Nephron progenitor cell (in vitro differentiated cells): ENCODE measurements at places on chromosomes 13 and 19.

GRCh38 chr19:47512183-47512947 lies 2.5 kb downstream of the NAPA start:
- DNase-seq: no peak

DNA sequence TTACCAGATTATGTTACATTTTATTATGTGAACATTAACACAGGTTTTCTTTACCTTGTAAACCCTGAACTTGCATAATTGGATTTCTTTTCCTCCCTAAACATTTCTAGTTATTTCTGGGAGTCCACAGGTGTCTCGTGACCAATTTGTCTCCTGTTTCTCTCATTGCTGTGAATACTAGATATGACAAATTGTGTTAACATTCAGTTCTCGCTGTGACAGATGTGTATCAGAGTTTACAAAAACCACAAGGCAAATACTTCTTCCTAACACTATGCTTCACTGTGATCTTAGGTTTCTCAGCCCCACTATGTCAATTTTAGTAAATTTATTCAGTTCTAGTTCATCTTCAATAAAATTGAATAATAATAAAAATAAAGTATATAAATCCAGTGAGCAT lies 1554.9 kb downstream of the EFNB2 start:
- DNase-seq: no peak

DNA sequence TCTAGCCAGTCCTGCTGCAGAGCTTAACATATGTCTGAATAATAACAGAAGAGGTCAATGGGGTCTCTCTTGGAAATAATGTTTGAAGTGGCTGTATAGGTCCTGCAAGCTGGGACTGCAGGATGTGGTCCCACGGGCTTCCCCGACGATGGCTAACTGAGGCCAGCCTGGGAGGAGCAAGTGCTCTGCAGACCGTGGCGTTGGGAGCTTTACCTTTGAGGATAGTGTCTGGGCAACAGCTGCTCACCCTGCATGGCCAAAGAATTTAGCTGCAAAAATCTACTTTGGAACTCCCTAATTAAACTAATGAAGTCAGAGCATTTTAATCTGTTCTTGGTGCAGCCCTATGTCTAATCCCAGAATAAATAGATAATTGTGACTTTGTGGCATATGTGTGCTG lies 18.2 kb upstream of the AMER2 start:
- no peak for DNase-seq

DNA sequence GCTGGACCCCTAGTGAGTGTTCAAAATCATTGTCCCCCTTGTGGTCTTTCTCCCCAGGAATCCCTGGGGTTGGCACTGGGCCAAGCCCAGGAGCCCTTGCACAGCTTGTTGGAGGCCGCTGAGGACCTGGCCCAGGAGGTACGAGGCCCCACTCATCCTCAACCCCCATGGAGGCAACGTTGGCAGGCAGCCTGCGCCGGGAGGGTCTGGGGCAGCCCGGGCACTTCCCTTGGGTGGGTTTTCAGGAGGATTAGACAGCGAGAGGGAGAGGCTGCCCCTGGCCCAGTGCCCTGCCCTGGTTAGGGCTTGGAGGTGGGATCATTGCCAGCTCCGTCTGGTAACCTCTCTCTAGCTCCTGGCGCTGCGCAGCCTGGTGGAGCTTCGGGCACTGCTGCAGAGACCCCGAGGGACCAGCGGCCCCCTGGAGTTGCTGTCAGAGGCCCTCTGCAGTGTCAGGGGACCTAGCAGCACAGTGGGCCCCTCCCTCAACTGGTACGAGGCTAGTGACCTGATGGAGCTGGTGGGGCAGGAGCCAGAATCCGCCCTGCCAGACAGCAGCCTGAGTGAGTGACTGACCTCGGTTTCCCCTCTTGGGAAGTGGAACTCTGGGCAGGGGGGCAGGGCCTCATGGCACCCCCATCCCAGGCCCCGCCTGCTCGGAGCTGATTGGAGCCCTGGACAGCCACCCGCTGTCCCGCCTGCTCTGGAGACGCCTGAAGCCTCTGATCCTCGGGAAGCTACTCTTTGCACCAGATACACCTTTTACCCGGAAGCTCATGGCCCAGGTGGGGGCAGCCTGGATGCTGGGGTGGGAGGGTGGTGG lies 3.0 kb downstream of the ABCA7 start:
- no peak for DNase-seq

GRCh38 chr19:14611051-14611450 lies 28.2 kb downstream of the CLEC17A start:
- no peak for DNase-seq
